ENCODE measurements at places on chromosomes 16 and 17.

DNA sequence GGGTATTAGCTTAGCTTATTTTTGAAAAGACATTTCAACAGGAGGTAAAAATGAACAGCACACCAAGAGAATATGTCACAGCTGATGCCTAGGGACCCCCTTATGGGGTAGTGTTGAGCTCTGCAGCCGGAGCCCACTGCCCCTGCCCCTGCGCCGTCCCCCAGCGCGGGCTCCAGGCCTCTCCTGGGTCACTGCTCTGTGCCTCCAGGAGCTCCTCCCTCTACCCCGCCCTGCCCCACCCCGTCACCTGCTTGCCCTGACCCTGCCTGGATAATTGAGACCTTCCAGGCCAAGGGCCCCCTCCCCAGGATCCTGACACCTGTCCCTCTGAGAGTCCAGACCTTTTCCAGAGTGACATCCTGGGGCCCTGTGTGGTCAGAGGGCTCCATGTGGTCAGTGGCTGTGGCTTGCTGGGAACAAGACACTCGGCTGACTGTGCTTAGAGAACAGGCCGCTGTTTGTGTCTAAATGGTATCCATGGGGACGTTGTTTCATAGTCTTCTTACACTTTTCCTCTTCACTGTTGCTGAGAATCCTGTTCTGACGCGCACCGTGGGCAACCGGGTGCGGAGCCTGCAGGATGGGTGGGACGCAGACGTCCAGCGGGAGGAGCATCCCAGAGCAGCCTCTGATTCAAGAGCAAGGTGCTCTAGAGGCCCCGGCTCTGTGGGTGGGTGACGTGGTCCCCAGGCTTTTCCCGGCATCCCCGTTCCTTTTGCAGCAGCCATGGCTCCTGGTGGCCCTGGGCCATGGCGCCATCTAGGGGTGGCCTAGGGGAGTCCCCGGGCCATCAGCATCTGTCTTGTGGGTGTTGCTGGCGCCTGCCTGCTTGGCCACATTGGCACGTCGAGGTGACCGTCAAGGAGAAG lies 20.0 kb upstream of the WFIKKN1 start:
- DNase-seq = no peak

GRCh38 chr16:82630219-82630618 lies 3.5 kb downstream of the CDH13 start:
- no peak for DNase-seq

- no peak for DNase-seq
Observed at GRCh38 chr16:89473791-89474414, 16.5 kb downstream of the ANKRD11 start.

GRCh38 chr17:64327201-64327930 lies 63.3 kb downstream of the PECAM1 start:
- no peak for DNase-seq

DNA sequence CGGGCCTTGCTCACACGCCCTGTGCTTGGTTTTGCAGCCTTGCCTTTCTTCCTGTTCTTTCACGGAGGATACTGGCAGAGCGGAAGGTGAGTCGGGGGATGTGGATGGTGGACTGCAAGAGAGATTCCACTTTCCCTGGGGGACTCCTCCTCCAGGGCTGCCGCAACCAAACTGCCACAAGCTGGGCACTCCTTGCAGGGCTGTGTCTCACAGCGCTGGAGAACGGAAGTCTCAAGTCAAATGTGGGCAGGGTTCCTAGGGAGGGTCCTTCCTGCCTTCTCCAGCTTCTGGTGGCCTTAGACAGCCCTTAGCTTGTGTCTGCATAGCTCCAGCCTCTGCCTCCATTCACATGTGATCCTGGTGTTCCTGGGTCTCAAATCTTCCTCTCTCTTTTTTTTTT lies 11.4 kb upstream of the BIRC5 start:
- no peak for DNase-seq

GRCh38 chr17:19344311-19345066 lies 18.0 kb downstream of the B9D1 start:
- DNase-seq = no peak

- no peak for DNase-seq
Observed at GRCh38 chr17:28397275-28397674, 8.7 kb downstream of the SLC46A1 start.

DNA sequence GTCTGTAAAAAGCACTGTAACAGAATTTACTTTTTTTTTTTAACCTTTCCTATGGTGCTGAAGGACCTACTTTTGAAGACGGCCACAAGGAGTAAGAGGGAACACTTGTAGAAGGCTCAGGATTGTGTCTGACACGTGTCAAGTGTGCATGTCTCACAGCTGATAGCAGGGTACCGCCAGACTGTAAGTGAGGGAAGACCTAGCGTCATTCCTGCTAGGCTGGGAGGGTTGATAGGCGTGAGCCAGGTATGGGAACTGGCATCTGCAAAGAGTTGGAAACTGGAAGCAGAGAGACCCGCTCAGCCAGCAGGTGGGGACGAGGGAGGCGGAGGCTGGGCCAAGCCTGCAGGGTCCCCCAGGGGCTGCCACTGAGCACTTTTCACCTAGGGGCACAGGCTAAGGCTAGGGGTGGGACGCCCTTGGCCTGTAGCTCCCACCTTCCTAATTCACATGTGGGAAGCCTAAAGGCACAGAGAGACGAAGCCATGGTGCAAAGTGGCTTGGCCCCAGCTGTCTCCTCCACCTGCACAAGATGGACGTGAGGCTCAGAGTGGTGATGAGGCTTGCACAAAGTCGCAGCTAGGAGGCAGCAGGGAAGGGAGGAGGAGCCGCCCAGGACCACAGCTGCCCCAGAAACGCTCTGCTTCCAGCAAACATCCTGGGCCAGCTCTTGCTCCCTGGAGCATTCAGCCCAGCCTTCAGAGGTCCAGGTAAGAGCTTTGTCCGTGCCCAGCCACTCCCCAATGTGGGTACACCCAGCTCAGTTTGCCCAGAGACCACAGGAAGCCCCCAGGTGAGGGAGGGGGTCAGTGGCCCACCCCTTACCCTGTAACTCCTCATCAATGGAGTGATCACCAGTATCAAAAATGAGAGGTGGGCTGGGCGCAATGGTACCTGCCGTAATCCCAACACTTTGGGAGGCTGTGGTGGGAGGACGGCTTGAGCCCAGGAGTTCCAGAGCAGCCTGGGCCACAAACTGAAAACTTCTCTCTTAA lies 18.9 kb downstream of the VASN start:
- DNase-seq = no peak

GRCh38 chr16:90048347-90048722 lies 28.8 kb downstream of the PRDM7 start:
- DNase-seq = no peak

DNA sequence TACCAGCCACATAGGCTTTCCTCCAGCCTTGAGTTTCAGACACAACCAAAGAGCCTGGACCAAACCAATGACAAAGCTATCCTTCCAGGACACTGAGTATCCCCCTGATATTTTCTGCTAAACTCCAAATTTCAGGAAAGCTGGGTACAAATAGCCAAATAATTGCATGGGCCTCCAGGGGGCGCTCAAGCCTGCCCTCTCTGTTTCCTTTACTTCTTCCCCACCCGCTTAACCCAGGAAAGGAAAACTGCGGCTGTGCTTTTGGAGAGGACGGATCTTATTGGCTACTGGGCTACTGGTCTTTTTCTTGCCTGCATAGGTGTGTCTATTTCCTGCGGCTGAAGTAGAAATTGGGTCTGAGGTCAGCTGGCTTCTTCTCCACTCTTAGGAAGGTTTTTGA lies 30.1 kb downstream of the GNGT2 start:
- DNase-seq = no peak

- DNase-seq = no peak
Observed at GRCh38 chr16:1656808-1657617, 21.1 kb upstream of the JPT2 start.

- no peak for DNase-seq
Observed at GRCh38 chr16:2698965-2699750, 16.8 kb downstream of the KCTD5 start.

Measured in cortex of kidney (tissue), 1 donor.